Activated B cell treated with CpG ODN at 0.5 μM for 24 hours (primary cell): ENCODE measurements at places on chromosomes 2 and 18.

DNA sequence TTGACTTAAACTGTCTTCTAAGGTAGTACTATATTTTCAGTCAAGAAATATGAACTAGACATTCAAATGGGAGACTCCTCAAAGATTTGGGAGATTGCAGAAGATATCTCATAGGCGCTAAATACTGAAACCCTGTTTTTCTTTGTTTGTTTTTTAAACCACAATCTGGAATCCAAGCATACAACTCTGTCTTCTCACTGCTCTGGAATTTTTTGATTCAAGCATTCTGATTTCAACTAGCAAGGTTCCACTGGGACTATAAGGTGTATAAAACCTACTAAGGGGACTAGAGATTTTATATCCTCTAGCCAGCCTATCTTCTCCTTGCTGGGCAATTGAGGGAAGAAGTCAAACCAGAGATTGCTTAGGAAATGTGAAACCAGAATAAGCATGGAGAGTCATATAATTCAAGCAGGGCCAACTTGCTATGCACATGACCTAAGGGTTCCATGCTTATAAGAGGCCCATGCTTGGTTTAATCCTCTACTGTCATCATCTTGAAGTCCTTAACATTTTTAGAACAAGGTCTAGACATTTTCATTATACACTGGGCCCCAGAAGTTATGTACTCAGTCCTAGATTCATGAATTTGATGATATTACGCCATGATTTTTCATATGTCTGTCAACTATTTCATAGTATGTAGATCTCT is 405.5 kb downstream of the PARD3B start:
- no peak for DNase-seq

- DNase-seq, result no peak
Observed at GRCh38 chr2:235055891-235056516, 104.2 kb downstream of the SH3BP4 start.

GRCh38 chr2:15782009-15782751 is 158.2 kb upstream of the MYCN start:
- no peak for DNase-seq

DNA sequence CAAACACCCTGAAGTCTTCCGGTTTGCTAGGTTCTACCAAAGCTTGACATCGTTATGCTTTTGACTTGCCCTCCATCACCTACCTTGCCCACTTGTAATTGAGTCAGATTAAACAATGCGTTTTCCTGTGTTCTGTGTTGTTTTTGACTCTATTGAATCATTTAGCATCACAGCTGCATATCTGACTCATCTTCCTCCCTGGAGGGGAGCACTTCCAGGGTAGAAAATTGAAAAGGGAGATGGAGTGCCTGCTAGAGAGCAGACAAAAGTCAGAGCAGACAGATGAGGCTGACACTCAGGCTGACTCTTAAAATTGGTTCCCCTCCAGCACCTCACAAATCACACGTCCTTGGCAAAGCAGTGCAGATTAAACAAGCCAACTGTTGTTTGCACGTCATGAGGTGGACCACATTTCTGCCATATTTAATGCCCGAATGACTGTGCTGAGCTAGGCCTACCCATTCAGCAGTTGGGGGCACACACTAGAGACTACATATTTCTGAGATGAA is 2.2 kb downstream of the MPP4 start:
- DNase-seq, result no peak

DNA sequence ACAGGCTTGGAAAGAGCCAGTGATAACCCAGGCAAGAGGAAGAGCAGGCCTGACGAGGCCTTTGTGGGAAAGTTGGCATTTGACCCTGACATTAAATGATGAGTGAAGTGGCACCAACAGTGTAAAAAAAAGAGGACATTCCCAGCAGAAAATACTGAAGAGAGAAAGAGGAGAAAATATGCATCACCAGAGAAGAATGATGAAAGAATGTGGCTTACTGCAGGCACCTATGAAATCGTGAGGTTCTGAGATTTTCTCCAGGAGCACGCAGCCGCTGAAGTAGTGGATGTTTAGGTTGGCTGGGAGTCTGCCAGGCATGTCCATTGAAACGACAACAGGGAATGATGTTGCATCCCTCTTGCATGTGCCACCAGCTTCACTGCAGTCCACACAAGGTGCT is 13.8 kb downstream of the EHD3 start:
- DNase-seq, result no peak

GRCh38 chr2:85992611-85993010 is 103.8 kb upstream of the ST3GAL5 start:
- no peak for DNase-seq

DNA sequence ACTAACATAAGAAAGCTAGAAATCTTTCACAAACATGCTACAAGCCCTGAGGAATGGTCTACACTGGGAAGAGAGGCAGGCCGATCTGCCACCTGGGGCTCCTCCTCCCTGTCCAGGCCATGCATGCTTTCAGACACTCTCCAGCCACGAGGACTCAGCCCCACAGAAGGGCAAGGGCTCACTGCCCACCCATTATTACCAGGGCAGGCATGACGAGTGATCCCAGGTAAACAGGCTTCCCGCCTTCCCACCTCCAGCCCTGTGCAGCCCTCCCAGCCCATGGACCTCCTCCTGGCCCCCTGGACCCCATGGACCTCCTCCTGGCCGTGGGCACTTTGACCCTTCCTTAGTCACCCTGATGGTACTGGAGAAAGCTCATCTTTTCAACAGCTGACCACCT is 75.8 kb upstream of the TEX51 start:
- no peak for DNase-seq

- DNase-seq, result no peak
Observed at GRCh38 chr2:200314976-200315567, 8.6 kb downstream of the SPATS2L start.
